Hematopoietic multipotent progenitor cell treated with erythropoietin and hydrocortisone succinate and interleukin-3 and kit ligand, for 8 days (in vitro differentiated cells): ENCODE measurements at places on chromosomes 6 and 20.

- DNase-seq: no peak
These were observed 59.0 kb downstream of the NOX3 start for GRCh38 chr6:155396605-155397004.

DNA sequence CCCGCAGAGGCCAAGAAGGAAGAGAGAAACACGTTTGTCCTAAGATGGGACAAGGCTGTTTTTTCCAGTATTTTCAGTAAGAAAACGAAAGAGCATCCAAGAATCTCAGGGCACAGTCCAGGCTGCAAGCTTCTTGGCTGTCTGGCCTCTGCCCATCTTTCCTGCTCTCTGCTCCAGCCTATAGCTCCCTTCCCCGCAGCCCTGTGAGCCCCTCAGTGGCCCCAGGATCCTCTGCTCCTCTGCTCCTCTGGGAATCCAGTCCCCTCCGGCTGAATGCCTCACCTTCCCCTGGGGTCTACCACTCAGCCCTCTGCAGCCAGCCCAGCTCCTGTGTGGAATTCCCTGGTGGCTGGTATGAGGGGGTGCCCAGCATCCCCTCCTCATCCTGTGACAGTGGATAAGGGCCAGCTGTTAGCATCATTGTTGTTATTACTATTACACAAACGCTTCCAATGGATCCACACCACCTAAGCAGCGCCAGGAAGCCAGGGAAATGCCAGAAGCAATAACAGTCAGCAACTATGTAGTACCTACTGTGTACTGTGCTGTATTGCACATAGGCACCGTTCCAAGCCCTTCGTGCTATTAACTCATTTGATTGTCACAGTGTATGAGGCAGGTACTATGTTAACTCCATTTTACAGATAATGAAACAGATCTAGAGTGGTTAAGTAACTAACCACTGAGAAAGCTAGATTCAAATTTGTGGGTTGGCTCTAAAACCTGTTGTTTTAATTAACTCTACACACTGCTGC is 60.3 kb upstream of the PTPN1 start:
- DNase-seq: no peak

GRCh38 chr6:111844376-111844775 is 28.9 kb downstream of the FYN start:
- DNase-seq: peak; percentile 33

GRCh38 chr6:31468311-31468710 is 29.6 kb upstream of the MICB start:
- no peak for DNase-seq

GRCh38 chr20:62792182-62792939 is 3.9 kb upstream of the MRGBP start:
- no peak for DNase-seq

DNA sequence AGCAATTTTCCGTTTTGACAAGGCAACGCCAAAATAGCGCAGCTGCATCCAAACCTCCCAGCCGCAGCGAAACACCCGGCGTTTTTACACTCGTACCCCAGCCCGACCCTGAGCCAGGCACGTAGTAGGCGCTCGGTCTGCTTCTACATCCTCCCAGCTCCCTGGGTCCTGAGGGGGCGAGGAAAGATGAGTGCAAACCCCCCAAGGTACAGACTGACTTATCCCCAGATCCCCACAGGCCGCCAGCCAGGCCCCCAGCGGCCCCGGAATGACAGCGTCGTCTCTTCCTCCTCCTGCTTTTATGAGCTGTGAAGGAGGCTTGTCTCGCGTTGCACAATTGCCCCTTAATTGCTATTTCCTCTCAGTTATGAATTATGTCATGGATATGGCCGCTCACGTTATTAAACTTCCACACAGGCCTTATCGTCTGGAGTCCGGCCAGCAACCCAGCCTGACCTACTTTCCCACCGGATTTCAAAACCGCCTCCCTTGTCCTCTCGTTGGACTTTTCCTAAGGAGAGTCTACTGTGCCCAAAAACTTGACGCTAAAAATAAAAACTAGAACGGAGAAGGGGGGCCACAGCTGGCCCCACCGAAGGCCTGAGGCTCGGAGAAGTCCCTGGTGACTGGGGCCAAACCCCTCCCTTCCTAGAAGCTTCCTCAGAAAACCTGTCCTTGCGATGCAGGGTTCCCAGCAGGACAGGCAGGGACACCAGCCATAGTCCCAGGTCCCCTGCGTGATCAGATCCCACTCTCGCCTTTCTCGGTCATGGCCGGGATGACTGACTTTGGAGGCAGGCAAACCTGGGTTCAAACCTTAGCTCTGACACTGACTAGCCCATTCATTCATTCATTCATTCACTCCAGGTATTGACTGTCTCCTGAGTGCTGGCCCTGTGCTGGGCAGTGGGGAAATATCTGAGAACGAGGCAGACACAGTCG is 130.9 kb upstream of the PTPN1 start:
- no peak for DNase-seq

- DNase-seq: no peak
These were observed 480 bp upstream of the NT5E start for GRCh38 chr6:85449388-85449817.
